ENCODE measurements at places on chromosomes 1 and 21. TPM values are rescaled to one million over a fixed set of nuclear protein-coding genes. Genes with fewer than 3 reads are reported as not detected.

C1QB gene
- 254 TPM for total RNA-seq

LRRC53 gene
- total RNA-seq, result not detected

SPRR2G gene
- total RNA-seq, result not detected

DNA sequence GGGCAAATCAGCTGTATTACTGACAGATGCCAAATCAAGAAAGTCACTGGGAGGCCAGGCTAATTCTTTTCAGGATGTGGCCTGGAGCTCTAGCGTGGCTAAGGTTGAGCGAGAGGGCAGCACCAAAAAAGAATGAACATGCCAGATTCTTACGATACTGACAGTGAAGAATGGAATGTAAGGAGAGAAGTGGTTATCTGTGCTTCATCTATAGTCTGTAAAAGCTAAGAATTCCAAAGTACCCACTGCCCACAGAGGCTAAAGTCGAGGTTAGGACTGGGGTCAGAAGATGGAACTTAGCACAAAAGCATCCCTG, 32.7 kb downstream of the TFAP2E start:
- DNase-seq, result no peak

DNA sequence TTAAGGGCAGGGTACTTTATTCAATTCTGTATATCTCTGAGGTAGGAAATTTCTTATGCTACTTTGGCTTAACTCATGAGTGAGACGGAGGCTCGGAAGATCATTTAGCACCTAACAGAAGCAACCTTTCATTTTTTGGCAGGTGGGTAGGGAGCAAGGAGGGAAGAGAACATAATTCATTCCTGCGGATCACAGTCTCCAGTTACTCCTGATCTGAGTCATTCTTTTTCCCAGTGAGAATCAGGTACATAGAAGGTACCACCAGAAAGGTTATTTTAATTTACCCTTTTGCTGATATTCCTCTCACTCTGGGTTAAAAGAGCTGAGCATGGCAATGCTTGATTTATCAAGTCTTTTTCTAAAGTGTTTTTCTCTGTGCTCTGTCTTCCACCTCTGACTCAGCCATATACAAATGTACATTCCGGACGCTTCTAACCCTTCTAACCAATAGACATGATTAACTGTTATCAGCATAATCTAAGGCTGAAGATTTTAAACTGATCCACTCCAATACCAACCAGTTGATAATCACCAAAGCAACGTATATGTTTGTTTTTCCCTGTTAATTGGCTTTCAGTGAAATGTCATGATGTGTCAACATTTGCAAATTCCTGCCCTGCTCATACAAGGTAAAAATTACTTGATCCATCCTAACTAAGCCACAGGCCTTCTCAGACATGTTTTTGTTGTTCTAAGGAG, 271.7 kb downstream of the DUSP10 start:
- no peak for DNase-seq

- DNase-seq, result no peak
Observed at GRCh38 chr1:192592517-192592916, 16.9 kb downstream of the RGS1 start.

GRCh38 chr1:109751531-109752260, 10.9 kb upstream of the GSTM3 start:
- no peak for DNase-seq

GRCh38 chr1:244361764-244362473, 89.8 kb downstream of the ADSS2 start:
- no peak for DNase-seq

GRCh38 chr1:1283821-1284220, 3.6 kb downstream of the SCNN1D start:
- no peak for DNase-seq

GRCh38 chr1:85708829-85709227, 595 bp upstream of the ZNHIT6 start:
- no peak for DNase-seq

GRCh38 chr1:195576641-195577040, 1031.6 kb downstream of the KCNT2 start:
- no peak for DNase-seq

Measured in esophagus muscularis mucosa (tissue), 4 donors.